ENCODE measurements at places on chromosomes 13 and 19.

DNA sequence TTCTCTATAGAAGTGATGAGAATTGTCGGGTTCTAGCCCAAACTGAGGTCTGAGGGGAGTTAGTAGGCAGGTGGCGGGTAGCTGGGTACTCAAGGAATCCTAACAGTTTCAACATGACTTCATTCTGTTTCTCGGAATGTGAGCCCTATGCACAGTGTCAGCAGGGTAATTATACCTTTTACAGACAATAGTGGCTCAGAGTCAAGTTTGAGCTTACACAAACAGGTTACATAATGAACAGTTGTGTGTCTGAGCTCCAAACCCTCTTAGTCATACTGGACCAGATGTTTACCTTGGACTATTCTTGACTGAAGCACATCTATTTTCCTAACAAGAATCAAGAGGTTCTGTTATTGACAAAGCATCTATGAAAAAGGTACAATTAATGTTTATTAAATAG lies 1066.7 kb upstream of the PCDH20 start:
- peak; percentile 1 for DNase-seq

DNA sequence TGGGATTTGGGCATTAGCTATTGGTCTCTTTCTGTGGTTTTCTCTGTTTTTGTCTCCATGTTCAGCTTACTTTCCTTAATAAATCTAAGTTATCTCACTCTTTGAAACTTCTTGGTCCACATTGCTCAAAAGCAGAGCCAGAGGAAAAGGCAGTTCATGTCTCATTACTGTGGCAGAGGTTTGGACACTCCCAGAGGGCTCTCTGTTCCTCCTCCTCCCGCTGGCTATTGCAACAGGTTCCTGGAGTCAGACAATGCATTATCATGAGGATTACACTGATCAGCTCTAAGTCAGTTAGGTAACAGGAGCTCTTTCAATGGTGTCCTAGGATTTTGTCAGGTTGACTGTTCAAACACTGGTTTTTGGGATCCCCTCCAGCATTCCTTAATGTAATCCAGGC lies 298.8 kb downstream of the NDFIP2 start:
- peak; percentile 62 for DNase-seq

GRCh38 chr19:48044561-48044960 lies 682 bp upstream of the CABP5 start:
- DNase-seq = no peak

- no peak for DNase-seq
Observed at GRCh38 chr19:1343041-1343440, 40.7 kb upstream of the NDUFS7 start.

DNA sequence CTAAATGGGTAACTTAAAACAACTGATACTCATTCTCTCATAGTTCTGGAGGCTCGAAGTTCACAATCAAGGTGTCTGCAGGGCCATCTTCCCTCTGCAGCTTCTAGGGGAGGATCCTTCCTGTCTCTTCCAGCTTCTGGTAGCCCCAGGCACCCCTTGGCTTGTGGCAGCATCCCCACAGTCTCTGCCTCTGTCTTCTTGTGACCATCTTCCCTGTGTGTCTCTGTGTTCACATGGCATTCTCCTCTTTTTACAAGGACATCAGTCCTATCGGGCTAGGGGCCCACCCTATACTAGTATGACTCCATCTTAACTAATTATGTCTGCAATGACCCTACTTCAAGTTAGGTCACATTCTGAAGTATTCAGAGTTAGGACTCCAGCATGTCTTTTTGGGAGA lies 73.5 kb downstream of the ANKRD10 start:
- DNase-seq = no peak

- DNase-seq = no peak
Observed at GRCh38 chr13:74687442-74688182, 553.4 kb upstream of the KLF12 start.

- no peak for DNase-seq
Observed at GRCh38 chr13:59780058-59780457, 383.7 kb downstream of the DIAPH3 start.

- DNase-seq = no peak
Observed at GRCh38 chr13:94305033-94305432, 174.4 kb downstream of the DCT start.

- DNase-seq = peak; percentile 64
Observed at GRCh38 chr19:45508861-45509691, 1.8 kb downstream of the VASP start.

- no peak for DNase-seq
Observed at GRCh38 chr19:56877069-56877715, 36.7 kb upstream of the PEG3 start.

DNA sequence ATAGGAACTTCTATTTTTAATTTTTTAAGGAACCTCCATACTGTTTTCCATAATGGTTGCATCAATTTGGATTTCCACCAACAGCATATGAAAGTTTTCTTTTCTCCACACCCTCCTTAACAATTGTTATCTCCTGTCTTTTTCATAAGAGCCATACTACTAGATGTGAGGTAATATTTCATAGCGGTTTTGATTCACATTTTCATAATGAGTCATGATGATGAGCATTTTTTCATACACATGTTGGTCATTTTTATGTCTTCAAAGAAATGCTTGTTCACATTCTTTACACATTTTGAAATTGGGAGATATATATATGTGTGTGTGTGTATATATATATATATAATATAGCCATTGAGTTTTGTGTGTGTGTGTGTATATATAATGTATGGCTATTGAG lies 420.3 kb upstream of the PCDH9 start:
- peak; percentile 14 for DNase-seq

GRCh38 chr13:98875146-98875729 lies 102.6 kb downstream of the DOCK9 start:
- no peak for DNase-seq

GRCh38 chr13:79659121-79659521 lies 178.2 kb downstream of the NDFIP2 start:
- peak; percentile 35 for DNase-seq

DNA sequence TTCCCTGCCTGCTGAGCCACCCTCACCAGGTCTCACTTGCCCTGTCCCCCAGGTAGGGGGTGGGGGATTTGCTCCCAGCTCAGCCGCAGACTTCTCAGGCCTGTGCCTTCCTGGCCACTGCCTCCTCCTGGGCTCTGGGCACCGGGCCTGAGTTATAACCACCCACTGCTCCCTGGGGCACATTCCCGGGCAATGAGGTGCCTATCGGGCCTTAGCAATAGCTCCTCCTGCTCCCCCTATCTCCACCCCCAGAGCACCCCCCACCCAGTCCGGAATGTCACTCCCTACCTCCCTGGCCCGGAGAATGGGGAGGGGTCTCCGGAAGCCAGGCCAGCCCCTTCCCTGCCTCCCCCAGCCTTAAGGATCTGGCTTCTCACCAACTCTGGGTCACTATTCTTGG lies at the start of gene KLK5:
Gene KLK5, minus strand, starts transcription at position 129 of the 400 bp plus-strand sequence. CDS start 381 bp downstream, outside the sequence.
- no peak for DNase-seq

DNA sequence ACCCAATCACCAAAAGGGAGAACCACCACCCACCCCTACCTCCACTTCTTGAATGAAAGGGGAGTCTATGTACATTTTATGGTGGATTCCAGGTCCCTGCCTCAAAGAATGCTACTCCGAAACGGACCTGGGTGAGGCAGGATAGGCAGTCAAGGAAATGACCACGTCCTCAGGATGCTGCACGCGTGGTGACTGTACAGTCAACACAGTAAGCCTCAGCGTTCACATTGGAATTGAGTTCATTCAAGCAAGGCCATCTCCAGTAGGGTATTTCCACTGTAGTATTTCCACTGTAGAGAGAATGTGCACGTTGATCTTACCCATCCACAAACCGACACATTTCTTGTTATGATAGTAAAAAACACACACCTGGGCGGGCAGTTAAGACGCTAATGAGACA lies 16.9 kb downstream of the ZSCAN5C start:
- no peak for DNase-seq

DNA sequence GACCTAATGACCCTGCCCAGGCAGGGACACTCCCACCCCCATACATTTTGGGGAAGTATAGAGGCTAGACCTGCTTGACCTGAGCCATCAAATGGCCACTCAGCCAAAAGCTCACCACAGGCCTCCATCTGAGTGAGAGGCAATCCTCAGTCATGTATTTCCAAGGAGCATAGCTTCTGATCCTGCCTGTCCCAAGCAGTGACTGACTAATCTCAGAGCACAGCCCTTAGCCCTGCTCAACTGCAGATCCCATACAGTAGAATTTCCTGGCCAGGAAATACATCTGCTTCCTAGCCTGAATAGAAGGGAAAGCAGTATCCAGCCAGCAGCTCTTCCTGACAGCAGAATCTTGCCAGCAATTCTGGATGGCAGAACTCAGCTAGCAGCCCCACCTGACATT lies 880.6 kb upstream of the GPC6 start:
- DNase-seq = no peak

GRCh38 chr13:98246538-98247172 lies 69.6 kb upstream of the RNF113B start:
- DNase-seq = no peak

- DNase-seq = no peak
Observed at GRCh38 chr13:21777813-21778212, 106.9 kb downstream of the FGF9 start.

- DNase-seq = no peak
Observed at GRCh38 chr13:98039964-98040363, 86.5 kb downstream of the IPO5 start.
